ENCODE measurements at places on chromosomes 5 and 9.

DNA sequence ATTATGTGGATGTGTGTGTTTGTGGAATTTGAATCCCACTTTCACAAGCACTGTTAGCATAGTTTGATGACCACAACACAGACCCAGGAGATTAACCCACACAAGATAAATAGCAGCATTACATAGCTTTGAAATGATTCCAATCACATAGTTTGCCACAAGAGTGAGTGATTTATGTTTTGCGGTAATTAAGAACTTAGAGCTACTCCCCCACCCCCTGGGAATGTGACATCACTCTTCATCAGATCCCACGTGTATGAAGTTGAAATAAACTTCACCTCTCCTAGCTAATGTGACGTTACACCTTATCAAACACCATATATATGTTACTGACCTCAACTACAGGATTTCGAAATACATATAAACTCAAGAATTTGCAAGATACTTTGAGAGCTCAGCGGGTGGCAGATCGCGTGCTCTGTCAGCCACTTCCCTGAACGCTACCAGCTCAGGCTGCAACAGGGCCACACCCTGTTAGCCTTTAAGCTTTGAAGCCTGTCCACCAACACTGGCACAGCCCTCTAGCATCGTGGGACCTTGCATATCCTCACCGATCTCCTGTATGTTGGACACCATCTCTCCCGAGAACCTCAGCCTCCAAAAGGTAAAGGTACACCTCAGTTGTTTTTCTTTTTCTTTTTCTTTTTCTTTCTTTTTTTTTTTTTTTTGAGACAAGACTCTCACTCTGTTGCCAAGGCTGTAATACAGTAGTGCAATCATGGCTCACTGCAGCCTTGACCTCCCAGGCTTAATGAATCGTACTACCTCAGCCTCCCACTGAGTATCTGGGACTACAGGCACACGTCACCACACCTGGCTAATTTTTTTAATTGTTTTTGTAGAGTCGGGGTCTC, 1.7 kb upstream of the AGTPBP1 start:
- peak; percentile 95 for DNase-seq

GRCh38 chr5:107553117-107553555, 117.6 kb downstream of the EFNA5 start:
- no peak for DNase-seq

DNA sequence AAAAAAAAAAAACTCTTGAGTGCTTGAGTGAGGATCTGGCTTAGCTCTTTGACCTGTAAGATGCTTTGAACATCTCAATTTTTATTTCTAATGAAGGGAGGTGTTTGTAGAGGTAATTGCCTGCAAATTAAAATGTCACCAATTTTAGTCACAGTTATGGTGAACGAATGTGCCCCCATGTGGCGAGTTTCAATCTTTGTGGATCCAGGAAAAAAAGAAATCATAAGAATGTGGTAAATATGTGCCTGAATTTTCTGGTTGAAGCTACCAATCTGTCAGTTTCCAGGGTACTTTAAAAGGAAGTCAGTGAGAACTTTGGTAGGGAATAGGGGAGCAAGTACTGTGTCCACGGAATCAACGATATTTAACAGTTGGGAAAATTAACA, 1772.4 kb upstream of the CDH9 start:
- DNase-seq: no peak

DNA sequence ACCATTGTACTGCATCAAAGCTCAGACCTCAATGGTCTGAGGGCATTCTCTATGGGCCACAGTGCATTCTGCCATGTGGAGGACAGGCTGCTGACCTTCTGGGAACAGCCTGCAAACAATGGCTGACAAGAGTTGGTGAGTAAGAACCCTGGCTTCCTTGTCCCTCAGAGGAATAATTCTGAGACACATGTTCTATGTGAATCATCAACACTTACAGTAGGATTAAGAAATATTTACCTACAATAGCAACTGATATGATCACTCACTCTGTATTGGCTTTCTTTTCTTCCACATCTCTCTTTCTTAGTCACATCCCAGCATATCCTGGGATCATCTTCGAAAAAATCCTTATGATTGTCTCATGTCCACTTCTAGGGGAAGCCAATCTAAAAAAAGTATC, 306.5 kb upstream of the ITGA1 start:
- DNase-seq: no peak

Measured in NCI-H226 (cell line).